ENCODE measurements at places on chromosomes 6 and 20.
A peak's percentile ranks its signal among the peaks of the same experiment; 100 is the strongest.

- DNase-seq: no peak
Measured at GRCh38 chr6:33840048-33840926, 36.5 kb upstream of the MLN start.

- no peak for DNase-seq
Measured at GRCh38 chr6:24919056-24919892, 16.5 kb downstream of the RIPOR2 start.

DNA sequence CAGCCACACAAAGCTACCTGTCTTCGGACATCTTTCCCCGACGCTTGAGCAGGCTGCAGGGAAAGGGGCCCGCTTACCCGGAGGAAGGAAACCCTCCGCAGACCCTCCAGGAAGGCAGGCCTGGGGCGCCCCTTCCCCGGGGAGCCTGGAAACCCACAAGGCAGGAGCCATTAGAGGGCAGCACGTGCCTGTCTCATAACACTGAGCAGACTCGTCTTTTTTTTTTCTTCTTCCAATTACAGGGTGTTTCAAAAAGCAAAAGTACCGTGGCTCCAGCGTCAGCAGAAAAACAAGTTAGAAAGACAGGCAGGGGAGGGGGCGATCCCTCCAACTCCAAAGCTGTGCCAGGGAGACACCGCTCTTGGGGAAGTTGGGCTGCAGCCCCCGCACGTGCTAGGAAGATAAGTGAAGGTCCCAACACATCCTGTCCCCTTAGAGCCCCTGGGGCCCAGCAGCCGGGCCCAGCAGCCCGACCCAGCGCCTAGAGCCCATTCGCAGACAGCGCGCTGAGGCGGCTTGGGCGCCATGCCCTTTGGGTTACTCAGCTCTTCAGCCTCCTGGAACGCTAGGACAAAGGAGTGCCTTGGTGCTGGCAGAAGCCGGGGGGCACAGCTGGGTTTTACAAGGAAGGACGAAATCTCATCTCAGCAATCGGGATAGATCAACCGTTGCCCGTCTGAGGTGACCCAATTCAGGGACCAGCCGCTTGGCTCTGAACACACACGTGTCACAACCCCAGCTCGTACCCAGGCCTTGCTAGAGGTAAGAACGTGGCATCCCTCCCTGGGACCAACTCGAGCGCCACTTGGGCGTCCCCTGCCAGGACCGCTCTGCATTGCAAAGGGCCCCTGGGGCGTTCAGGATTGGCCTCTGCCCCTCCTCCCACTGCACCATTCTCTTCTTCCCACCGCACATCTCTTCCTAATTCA lies 136.3 kb downstream of the LY86 start:
- DNase-seq: peak; percentile 76

DNA sequence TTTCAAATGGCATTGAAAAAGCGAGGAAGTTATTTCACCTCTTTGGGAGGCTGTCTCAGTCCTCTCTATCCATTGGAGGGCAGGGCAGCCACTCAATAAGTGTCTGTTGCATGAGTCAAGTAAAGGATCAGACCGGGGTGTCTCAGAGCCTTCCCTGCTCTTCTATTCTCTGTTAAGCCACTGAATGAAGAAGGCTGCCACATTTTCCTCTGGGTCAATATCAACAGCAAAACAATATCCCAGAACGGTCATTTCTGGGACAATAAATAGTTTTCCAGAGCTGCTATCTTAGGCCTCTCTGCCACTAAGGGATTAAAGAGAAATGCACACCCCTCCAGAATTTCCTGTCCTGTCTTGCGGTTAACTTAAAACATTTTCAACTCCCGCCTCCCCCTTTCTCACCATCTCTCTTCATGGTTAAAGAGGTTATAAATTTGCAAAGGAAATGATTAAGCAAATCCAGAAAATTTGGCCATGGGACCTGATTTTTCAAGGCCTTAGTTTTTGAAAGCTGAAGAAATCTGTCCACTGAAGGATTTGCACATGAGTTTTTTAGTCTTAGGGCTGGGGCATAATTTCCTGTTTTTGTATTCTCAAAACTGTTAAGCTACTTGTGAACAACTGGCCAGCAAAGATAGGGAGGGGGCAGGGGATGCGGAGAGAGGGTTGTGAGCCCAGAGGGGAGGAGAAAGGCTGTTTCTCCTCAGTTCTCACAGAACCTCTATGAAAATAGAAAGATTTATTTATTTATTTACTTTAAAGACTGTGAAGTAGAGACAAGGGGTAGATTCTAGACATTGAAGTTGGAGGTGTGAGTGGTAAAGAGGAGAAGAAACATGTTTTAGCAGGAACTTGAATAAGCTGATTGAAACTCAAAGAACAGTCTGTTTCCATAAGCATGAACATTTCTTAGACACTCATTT lies 135.7 kb downstream of the BCAS1 start:
- DNase-seq: no peak

GRCh38 chr20:22341508-22341907 lies 242.9 kb downstream of the FOXA2 start:
- no peak for DNase-seq

- DNase-seq: peak; percentile 48
Measured at GRCh38 chr6:119148098-119148824, 69.8 kb upstream of the FAM184A start.

GRCh38 chr20:23046431-23046830 lies 3.0 kb downstream of the THBD start:
- DNase-seq: no peak
